ENCODE measurements at places on chromosomes 4 and X.

GRCh38 chr4:153275380-153276276, 68.9 kb upstream of the MND1 start:
- DNase-seq: no peak

- DNase-seq: peak; percentile 1
Measured at GRCh38 chrX:17689971-17690409, 47.3 kb upstream of the SCML1 start.

DNA sequence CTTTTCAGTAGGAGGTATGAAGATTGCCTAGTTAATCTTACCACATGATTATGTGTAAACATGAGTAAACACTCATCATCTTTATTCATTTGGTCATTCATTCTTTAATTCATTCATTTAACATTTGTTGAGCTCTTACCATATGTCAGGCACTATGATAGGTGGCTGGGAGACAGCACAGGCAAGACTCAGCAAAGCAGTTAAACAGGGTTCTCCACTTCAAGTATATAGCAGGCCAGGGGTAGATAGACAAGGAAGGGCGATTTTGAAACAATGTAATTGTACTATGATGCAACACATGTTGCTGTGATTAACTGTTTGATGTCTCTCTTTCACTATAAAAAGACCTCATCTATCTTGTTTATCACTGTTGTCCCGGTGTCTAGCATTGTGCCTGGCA, 84.3 kb upstream of the GPR101 start:
- DNase-seq: no peak

DNA sequence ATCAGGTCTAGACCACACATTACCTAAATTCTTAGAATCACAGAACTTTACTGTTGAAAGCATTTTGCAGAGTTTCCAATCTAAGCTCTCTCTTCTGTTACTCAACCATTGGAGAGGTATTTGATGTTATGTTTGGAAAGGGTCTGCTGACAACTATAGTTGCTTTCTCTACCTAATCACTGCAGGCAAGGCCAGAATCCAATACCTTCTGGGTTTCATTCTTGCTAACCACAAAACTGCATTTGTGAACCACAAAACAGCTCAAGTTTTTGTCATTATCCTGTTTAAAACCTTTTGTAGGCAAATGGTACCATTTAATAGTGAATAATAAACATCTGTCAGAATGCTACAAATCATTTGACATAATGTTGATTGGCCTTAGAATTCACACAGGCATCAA, 380.1 kb downstream of the GASK1B start:
- DNase-seq: no peak

DNA sequence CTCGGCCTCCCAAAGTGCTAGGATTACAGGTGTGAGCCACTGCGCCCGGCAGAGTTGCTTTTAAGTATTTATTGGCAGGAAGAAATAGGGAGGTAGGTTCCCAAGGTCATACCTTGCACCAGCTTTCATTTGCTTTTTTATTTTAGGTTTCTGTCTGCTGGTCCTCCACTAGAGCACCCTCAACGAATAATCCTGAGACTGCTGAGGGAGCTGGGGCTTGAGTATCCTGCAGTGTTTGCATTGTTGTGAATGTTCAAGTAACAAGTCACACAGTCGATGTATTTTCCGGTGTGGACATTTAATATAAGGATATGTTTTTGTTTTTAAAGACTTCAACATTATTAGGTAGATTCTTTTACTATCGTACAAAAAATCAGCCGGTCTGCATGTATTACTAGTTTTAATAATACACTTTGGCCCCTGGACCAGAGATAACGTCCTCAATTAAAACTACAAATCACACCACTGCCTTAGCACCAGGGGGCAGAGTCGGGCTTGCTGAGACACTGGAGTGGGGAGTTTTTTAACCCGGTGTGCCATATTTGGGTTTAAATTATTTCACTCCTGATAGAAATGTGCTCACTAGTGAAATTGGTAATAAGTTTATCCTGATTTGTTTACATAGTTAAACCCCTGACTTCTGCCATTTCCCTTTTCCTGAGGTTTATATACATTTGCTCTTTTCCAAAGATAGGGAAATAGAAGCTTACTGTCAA, 11.6 kb downstream of the SMIM20 start:
- DNase-seq: no peak

- no peak for DNase-seq
Measured at GRCh38 chr4:84568496-84568895, 14.4 kb upstream of the CDS1 start.

DNA sequence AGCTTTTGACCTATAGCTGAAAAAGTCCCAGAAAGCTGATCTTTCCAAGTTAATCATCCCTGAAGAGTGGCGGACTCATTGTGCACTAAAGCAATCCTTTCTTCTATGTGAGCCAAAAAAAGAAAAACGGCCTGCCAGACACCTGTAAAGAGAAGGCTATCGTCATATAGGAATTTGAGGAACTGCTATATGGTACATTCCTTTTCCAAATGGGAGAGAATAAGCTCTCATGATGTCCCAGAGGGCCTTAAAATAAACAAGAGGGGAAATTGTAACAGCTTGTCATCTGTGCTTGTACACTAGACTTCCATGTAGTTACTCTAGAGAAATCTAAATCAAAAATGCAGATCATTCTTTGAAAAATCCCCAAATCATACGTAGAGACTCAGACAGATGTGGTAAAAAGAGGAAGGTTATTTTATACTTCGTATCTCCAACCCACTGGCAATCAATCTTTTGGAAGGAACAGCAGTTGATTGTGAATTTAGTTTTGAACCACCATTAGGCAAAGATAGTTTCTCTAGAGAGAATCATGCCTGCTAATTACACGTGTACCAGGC, 26.1 kb downstream of the GPR174 start:
- no peak for DNase-seq

DNA sequence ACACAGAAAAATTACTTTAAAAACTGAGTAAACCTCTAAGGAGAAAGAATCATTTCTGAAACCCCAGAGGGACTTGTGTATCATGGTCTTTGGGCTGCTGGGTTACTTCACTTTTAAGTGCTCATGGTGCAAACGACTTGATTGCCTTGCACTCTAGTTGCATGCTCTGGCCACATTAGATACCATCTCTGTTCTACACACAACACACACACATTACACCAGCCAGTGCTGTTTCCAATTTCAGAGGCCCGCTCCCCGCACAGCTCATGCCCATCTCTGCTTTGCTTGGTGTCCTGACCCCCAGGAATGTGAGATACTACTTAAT, 2.1 kb downstream of the PPP3CA start:
- no peak for DNase-seq

GRCh38 chrX:56563231-56564161, at the start of gene UBQLN2:
Gene UBQLN2 (plus strand): TSS chrX:56563627. CDS start chrX:56563874, 247 bp downstream.
- no peak for DNase-seq

- no peak for DNase-seq
Measured at GRCh38 chr4:176054942-176055341, 10.7 kb upstream of the WDR17 start.

- DNase-seq: no peak
Measured at GRCh38 chrX:65241059-65241721, 264.9 kb upstream of the ZC4H2 start.

DNA sequence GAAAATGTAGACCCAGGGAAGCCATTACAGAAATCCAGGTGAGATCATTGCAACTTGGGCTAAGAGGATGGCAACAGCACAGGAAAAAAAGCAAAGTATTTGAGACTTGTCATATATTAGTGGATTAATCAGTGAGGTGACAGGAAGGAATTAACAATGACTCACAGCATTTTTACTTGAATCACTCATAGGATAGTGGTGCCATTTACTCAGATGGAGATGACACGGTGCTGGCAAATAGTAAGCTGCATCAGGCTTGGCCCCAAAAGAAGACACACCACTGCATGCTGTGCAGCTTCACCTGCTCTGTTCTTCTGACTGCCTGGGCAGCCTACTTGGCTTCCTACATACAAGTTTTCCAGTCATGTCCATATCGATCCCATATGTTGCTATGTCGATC, 144.8 kb downstream of the FRYL start:
- DNase-seq: no peak

DNA sequence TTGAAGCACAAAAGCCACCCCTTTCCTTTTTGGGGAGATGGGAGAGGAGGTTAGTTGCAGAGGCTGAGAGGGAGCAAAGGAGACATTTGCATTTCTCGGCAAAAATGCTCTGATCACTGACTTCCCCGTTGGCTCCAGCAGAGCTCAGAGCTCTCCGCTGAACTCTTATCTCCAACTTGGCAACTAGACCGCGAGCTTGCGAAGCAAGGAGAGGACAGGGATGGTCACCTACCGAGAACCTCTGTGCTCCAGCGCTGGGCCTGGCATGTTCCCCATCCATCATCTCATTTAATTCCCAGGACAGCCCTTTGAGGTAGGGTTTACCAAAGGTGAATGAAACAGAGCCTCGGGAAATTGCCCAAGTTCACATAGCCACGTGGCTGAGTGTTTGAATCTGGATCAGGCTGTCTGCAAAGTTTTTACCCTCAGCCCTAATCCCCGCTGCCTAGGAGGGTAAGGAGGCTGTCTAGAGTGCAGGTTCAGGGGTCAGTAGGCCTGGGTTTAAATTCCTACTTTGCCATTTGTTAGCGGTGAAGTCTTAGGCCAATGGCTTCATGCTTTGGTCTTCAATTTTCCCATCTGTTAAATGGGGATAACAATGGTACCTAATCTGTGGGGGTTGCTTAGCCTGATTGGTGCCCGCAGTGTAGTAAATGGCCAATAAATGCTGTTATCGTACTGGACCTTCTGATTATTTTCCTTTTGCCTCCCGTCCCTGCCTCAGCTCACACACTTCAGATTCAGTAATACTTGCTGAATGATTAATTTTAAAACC, 3.8 kb upstream of the CITED1 start:
- DNase-seq: no peak

GRCh38 chrX:130654409-130654950, 248.5 kb downstream of the ENOX2 start:
- DNase-seq: no peak

GRCh38 chrX:107834275-107835201, 8.9 kb downstream of the MID2 start:
- DNase-seq: no peak

GRCh38 chr4:74670583-74670982, 123.7 kb downstream of the BTC start:
- DNase-seq: no peak

GRCh38 chr4:89164400-89164799, 53.1 kb downstream of the TIGD2 start:
- DNase-seq: no peak

GRCh38 chr4:19187691-19188090, 1064.0 kb upstream of the SLIT2 start:
- DNase-seq: no peak

DNA sequence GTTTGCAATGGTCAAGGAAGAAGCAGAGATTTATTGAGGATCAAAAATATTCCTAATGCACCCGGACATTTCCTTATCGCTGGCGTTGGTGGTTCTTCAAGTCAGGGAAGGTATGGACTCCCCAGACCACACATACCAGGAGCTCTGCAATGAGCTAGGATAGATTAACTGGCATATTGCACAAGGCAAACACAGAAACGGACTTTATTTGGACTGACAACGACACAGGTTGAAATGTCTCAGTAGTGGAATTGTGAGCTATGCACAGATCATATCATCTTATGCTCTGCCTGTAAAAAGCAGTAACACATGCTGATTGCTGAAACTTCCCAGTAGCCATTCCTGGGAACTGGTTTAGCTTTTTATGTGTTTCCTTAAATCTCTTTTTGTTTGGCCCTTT, 1.7 kb downstream of the TSPAN7 start:
- no peak for DNase-seq

DNA sequence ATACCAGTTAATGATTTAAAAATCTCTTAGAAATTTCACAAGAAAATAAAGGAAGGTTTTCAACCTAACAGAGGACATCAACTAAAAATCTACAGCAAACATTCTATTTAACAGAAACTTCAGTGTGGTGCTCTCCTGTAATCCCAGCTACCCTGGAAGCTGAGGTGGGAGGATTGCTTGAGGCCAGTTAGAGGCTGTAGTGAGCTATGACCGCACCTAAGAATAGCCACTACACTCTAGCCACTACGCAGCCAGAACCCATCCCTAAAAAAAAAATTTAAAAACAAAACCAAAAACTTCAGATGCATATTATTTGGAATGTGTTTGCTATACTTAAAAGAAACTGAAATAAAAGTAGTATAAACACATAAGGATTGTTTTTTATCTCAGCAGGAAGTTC, 7.2 kb upstream of the FHIP1A start:
- no peak for DNase-seq

GRCh38 chr4:82247629-82248028, 126.2 kb downstream of the HNRNPD start:
- DNase-seq: no peak

DNA sequence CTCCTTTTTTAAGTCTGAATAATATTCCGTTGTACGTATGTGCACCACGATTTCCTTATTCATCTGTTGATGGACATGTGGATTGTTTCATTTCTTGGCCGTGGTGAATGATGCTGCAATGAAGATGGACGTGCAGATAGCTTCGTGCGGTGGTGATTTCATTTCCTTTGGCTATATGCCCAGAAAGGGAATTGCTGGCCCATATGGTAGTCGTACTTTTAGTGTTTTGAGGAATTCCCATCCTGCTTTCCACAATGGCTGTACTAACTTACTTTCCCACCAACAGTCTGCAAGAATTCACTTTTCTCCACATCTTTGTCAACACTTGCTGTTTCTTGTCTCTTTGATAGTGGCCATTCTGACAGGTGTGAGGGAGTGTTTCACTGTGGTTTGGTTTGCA, 12.8 kb downstream of the ZFP42 start:
- DNase-seq: no peak

Measured in GM19239 (cell line).